ENCODE measurements at places on chromosomes 5 and 9. TPM values are rescaled to one million over a fixed set of nuclear protein-coding genes. Genes with fewer than 3 reads are reported as not detected.

DNA sequence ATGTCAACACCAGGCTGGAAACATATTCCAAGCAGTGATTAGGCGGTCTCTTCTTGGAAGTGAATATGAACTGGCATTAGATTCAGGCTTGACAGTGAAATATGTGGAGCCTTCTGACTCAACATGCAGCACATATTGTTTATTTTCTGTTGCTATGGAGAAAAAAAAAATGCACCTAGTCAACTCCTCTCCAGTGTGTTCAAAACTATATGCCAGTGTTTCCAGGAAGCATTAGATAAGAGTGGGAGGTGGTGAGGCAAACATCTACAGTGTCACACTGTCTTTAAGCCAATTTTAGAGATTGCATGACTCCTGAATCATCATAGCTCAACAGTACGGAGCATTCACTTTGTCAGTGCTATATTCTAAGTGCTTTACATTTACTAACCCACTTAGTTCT, 117.9 kb downstream of the HCN1 start:
- no peaks in the 10 kb centered on the region for H3K27me3 ChIP-seq
- DNase-seq = no peak
- H3K27ac ChIP-seq = no peak overlapping the region
- H3K4me1 ChIP-seq = no peaks in the 10 kb centered on the region

- H3K27me3 ChIP-seq = no peaks in the 10 kb centered on the region
- no peak for DNase-seq
- H3K4me1 ChIP-seq = no peaks in the 10 kb centered on the region
- H3K36me3 ChIP-seq = no peaks in the 10 kb centered on the region
These were observed 261.7 kb upstream of the PAPPA start for GRCh38 chr9:115891929-115892328.

EGFLAM gene
- total RNA-seq = not detected

- H3K4me3 ChIP-seq = no peak overlapping the region
- peaks cover 58% of the 10 kb centered on the region for H3K4me1 ChIP-seq
- DNase-seq = no peak
- no peak overlapping the region for H3K27ac ChIP-seq
- H3K36me3 ChIP-seq = peaks cover 11% of the 10 kb centered on the region
- peaks cover 30% of the 10 kb centered on the region for H3K27me3 ChIP-seq
These were observed 3.3 kb upstream of the PURA start for GRCh38 chr5:140110646-140110957.

DNA sequence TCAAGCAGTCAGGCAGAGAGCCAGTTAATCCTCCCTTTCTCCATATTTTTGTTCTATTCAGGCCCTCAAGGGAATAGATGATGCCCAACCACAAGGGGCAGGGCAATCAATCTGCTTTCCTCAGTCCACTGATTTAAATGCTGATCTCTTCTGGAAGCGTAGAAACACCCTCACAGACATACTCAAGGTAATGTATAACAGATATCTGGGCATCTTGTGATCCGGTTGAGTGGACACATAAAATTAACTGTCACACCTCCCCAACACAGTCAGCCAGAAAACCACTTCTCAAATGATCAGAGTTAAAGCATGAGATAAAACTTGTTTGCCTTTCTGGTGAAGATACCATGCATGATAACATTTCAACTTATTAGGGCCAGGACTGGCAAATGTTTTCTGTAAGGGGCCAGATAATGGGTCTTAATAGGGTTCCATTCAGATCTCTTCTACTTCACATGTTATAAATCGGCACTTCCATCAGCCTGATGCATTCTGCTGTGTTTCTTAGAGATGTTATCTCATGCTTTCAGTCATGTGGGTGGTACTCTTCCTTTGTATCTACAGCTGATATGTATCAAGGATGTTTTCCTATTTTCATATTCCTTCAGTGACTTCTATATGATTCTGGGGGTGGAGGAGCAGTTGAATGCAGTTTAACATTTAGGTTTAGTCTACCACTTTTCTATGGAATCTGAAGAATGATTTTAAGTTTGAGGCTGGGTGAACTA, 58.9 kb upstream of the CNTLN start:
- DNase-seq = no peak
- H3K4me1 ChIP-seq = no peaks in the 10 kb centered on the region
- no peak overlapping the region for H3K27ac ChIP-seq
- H3K36me3 ChIP-seq = no peaks in the 10 kb centered on the region

STKLD1 gene
- total RNA-seq = 0.71 TPM

AHRR gene
- total RNA-seq = 56.1 TPM

HBEGF gene
- 13.5 TPM for total RNA-seq

GRCh38 chr5:157914151-157914788, 55.3 kb upstream of the CLINT1 start:
- peaks cover 19% of the 10 kb centered on the region for H3K4me1 ChIP-seq
- no peak for DNase-seq
- H3K27me3 ChIP-seq = no peaks in the 10 kb centered on the region
- no peak overlapping the region for H3K4me3 ChIP-seq
- no peak overlapping the region for H3K27ac ChIP-seq

- peaks cover 73% of the 10 kb centered on the region for H3K36me3 ChIP-seq
- peaks cover 47% of the 10 kb centered on the region for H3K4me1 ChIP-seq
- no peak for DNase-seq
- peak overlapping the region; percentile 89 for H3K4me3 ChIP-seq
These were observed 3.0 kb downstream of the HNRNPAB start for GRCh38 chr5:178207183-178207916.

DNA sequence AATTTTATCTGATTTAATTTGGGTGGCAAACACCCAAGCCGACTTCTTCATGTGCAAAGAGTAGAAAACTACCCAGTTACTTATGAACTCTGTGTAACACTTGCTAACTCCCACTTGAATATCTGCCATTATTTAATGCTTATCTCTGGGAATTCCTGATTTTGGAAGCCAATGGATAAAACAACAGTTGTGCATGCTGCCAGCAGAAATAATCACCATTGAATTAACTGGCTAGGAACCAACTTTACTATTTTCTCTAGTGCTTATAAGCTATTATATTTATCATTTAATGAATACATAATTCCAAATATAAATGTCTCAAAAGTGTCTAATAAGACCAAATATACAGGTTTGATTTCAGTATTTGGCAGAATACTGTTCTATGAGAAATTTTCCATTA, 85.7 kb downstream of the IZUMO3 start:
- H3K4me3 ChIP-seq = no peak overlapping the region
- no peaks in the 10 kb centered on the region for H3K27me3 ChIP-seq
- H3K36me3 ChIP-seq = no peaks in the 10 kb centered on the region
- H3K4me1 ChIP-seq = no peaks in the 10 kb centered on the region
- DNase-seq = no peak

DNA sequence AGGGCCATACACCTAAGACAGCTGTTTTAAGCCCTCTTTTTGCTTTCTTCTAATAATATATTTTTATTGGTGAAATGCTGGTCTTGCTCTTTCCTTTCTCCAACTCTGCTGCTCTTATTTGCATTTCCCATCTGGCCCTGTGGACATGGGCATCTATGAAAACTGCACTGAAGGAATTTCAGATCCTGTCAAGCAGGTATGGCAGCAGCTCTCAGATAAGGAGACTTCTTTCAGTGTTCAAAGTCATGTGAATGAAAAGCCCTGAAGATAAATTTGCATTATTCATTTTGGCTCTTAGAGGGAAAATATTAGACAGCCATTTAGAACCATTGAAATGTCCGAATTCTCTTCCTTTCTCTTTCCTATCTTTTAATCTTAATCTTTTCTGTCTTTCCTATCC, 668.0 kb upstream of the RIOK2 start:
- H3K4me1 ChIP-seq = no peaks in the 10 kb centered on the region
- H3K4me3 ChIP-seq = no peak overlapping the region
- H3K27ac ChIP-seq = no peak overlapping the region
- no peak for DNase-seq

DNA sequence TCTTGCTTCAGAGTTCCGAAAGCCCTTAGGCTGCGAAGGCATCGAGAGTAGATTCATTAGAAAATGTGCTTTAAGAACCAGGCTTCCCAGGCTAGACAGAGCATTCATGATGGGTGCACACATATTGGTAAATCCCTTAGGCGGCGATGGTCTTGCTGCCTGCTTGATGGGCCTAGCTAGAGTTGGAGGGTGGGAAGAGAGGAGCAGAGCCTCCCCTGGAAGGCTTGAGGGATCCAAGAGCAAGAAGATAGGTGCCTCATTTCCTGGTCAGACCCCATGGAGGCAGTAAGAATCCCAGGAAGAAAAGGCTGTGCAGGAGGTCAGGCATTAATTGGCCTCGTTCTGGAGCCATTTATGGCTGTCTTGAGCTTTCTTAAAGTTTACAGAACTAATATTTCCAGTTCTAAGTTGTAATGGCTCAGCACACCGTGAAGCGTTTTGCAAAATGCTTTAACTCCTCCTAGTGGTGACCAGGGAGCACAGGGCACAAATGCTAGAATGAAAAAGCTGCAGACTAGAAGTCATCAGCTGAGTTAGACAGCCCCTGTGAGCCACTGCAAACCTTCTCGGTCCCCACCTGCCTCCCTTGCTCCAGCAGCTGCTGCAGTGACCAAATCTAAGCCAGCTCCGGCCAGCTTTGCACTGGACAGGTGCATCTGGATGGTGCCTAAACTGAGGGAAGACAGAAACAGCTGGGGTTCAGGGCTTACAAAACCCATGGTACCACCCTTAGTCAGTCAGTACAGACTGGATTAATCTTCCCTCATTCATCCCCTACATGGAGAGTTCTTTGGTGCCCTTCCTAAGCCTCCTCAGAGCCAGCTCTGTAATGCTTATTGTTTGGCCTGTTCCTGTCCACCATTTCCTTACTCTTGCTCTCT, 14.7 kb downstream of the SLC45A2 start:
- peaks cover 15% of the 10 kb centered on the region for H3K4me1 ChIP-seq
- H3K36me3 ChIP-seq = no peaks in the 10 kb centered on the region
- no peak overlapping the region for H3K4me3 ChIP-seq
- H3K27me3 ChIP-seq = no peaks in the 10 kb centered on the region

DNA sequence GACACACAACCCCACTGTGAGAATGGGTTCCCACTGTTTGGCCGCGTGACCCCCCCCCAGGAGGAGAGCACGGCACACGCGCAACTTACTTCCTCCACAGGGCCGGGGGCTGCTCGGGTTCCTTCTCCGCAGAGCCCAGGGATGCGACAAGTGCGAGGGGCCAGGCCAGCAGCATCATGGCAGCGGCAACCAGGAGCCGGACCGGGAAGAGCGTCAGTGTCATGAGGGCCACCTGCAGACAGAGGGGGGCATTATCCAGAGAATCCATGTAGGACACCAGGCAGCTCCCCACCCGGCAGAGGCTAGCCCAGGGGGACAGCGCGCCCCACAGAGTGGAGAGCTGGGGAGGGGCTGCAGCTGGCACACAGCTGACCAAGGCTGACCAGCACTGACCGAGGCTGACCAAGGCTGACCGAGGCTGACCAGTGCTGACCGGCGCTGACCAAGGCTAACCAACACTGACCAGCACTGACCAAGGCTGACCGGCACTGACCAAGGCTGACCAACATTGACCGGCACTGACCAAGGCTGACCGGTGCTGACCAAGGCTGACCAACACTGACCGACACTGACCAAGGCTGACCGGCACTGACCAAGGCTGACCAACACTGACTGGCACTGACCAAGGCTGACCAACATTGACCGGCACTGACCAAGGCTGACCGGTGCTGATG, 22.3 kb downstream of the LPCAT1 start:
- peaks cover 14% of the 10 kb centered on the region for H3K4me1 ChIP-seq
- DNase-seq = no peak
- H3K27ac ChIP-seq = no peak overlapping the region
- H3K27me3 ChIP-seq = no peaks in the 10 kb centered on the region
- H3K36me3 ChIP-seq = peaks cover 4% of the 10 kb centered on the region
- H3K4me3 ChIP-seq = no peak overlapping the region

GRCh38 chr9:126470241-126470993, 143.3 kb upstream of the LMX1B start:
- no peaks in the 10 kb centered on the region for H3K27me3 ChIP-seq
- H3K4me3 ChIP-seq = peak overlapping the region; percentile 55
- peaks cover 83% of the 10 kb centered on the region for H3K4me1 ChIP-seq
- peak; percentile 43 for DNase-seq

GRCh38 chr5:7047511-7048261, 334.5 kb downstream of the TENT4A start:
- no peaks in the 10 kb centered on the region for H3K4me1 ChIP-seq
- DNase-seq = no peak
- H3K27ac ChIP-seq = no peak overlapping the region
- H3K27me3 ChIP-seq = no peaks in the 10 kb centered on the region
- H3K36me3 ChIP-seq = no peaks in the 10 kb centered on the region
- H3K4me3 ChIP-seq = no peak overlapping the region

NMUR2 gene
- total RNA-seq = not detected

GRCh38 chr9:37873955-37874354, 30.0 kb downstream of the SLC25A51 start:
- DNase-seq = no peak
- H3K27me3 ChIP-seq = no peaks in the 10 kb centered on the region
- H3K27ac ChIP-seq = no peak overlapping the region
- H3K4me1 ChIP-seq = no peaks in the 10 kb centered on the region
- H3K36me3 ChIP-seq = peaks cover 14% of the 10 kb centered on the region

DNA sequence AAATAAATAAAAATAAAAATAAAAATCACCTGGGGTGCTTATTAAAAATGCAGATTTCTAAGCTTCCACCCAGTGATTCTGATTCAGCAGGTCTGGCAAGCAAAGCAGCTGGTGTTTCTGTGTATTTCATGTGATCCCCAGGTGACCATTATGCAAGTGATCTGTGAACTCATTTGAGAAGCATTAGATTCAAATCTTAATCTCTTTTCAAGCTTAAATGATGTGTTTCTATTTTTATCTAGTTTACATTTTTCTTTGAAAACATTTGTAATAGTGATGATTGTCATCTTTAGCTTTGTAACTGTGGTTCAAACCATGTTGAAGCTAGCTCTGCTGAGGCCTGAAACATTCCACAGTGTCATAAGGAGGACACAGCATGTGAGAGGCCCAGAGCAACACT, 804.8 kb upstream of the ZNF608 start:
- no peaks in the 10 kb centered on the region for H3K27me3 ChIP-seq
- H3K4me3 ChIP-seq = no peak overlapping the region
- no peak for DNase-seq

- H3K36me3 ChIP-seq = no peaks in the 10 kb centered on the region
- no peaks in the 10 kb centered on the region for H3K27me3 ChIP-seq
- no peak overlapping the region for H3K4me3 ChIP-seq
- H3K27ac ChIP-seq = no peak overlapping the region
These were observed 178.5 kb upstream of the EGFLAM start for GRCh38 chr5:38079620-38080402.

PCDHA7 gene
- not detected for total RNA-seq

- no peak for DNase-seq
- H3K4me1 ChIP-seq = no peaks in the 10 kb centered on the region
- no peaks in the 10 kb centered on the region for H3K27me3 ChIP-seq
- H3K36me3 ChIP-seq = peaks cover 10% of the 10 kb centered on the region
- no peak overlapping the region for H3K27ac ChIP-seq
- no peak overlapping the region for H3K4me3 ChIP-seq
These were observed 55.5 kb downstream of the APC start for GRCh38 chr5:112793201-112793600.

GRCh38 chr5:142807372-142807911, 37.3 kb downstream of the ARHGAP26 start:
- peaks cover 1% of the 10 kb centered on the region for H3K36me3 ChIP-seq
- H3K4me3 ChIP-seq = no peak overlapping the region
- H3K27me3 ChIP-seq = no peaks in the 10 kb centered on the region
- no peak for DNase-seq
- peaks cover 26% of the 10 kb centered on the region for H3K4me1 ChIP-seq

Measured in activated CD8-positive, alpha-beta T cell treated with anti-CD3 and anti-CD28 coated beads, Interleukin-2, amount 10 ng/mL, durations not matched to agents 7 days and 5 days (primary cell).